Astrocyte of the cerebellum (primary cell): ENCODE measurements at places on chromosomes 7 and 10.

DNA sequence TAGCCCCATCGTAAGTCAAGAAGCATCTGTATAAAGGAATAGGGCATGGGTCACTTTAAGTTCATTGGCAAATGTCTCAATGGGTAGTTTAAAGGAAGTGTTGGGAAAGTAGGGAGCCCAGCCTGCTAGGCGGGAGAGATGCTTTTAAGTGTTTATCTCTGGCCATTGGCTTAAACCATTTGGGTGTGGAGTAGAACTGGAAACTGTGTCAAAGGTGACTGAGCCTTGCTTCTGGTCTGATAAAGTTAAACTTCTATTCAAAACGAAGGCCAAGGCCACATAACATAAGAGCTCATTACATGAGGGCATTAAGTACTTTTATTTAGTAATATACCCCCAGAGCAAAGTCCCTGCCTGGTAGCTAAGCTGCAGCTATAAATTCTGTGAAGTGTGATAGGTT is 148.7 kb downstream of the SPAG6 start:
- DNase-seq = no peak

GRCh38 chr7:19101909-19102308 is 15.5 kb downstream of the TWIST1 start:
- no peak for DNase-seq

GRCh38 chr10:4034907-4035598 is 250.0 kb upstream of the KLF6 start:
- DNase-seq = no peak

GRCh38 chr7:122556219-122556618 is 142.7 kb downstream of the RNF133 start:
- no peak for DNase-seq

- DNase-seq = no peak
Observed at GRCh38 chr10:26439406-26440087, 1.4 kb downstream of the APBB1IP start.

- no peak for DNase-seq
Observed at GRCh38 chr7:155643804-155644177, 670 bp upstream of the RBM33 start.

DNA sequence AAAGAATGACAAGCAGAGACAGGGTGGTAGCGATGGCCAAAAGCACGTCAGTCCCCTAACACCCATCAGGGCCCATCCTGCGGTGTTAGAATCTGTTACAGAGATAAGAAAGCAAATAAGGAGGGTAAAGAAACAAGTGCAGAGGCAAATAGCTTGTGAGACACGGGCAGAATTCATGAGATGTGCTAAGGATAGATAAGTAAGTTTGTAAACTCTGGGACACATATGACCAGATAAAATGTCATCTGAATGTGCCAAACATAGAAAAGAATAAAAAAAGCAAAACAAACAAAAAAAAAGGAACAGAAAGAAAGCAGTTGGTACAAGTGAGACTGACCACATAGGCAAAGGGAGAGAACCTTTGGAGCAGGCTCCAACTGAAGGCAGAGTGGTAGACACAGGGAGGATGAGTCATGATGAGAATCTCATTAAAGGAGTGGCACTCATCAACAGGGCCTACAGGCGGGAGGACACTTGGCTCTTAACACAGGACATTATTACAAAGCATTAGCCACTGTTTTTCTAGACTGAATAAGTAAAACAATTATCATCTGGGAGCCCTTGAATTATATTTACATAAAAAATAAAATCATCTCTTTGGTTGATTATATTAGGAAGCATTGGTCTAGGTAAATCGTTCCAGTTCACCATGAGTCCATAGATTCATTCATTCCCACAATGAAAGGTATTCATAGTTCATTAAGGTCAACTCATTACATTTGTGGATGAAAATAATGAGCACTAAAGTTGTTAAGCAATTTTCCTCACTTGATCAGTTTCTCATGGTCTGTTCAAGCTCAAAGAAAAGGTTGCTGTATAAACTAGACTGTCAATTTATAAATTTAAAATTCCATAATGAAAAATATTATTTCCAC is 21.5 kb upstream of the EPHB6 start:
- no peak for DNase-seq

DNA sequence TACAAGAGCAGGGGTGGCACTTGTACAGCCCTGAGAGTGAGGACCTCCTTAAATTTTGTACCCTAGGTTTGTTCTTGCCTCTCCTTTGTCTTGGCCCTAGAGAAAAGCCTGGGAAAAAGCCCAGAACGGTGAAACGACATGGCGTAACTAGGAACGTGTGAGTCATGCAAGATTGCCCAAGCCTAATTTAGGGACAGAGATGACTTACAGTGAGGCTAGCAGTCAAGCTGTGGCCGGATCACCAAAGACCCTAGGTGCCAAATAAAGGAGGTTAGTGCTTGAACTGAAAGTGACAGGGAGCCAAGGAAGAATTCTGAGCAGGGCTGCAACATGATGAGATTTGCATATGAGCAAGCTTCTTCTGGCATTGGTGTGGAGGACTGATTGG is 25.1 kb downstream of the TBXAS1 start:
- DNase-seq = peak; percentile 28

DNA sequence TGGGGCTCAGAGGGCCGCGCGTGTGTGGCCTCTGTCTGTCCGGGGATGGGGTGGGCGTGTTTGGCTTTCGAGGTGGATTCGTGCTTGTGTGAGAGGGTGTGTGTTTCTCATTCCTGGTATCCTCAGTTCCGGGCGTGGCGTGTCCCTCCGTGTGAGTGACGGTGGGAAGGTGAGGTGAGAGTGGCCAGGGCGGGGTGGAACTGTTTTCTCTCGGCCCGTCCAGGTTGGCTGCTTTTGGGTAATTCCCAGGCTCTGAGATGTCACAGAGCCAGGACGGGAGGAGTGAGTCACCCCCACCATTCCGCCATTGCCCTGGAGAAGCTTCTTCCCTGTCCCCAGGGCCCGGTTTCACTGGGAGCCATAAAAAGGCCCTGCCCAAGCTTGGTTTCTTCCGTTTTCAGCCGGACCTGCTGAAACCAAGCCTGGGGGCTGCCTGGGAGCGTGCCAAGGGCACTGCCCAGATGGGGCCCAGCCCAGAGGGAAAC is 21.3 kb upstream of the CLDN4 start:
- DNase-seq = no peak

- DNase-seq = no peak
Observed at GRCh38 chr7:113562242-113562641, 356.6 kb downstream of the PPP1R3A start.

DNA sequence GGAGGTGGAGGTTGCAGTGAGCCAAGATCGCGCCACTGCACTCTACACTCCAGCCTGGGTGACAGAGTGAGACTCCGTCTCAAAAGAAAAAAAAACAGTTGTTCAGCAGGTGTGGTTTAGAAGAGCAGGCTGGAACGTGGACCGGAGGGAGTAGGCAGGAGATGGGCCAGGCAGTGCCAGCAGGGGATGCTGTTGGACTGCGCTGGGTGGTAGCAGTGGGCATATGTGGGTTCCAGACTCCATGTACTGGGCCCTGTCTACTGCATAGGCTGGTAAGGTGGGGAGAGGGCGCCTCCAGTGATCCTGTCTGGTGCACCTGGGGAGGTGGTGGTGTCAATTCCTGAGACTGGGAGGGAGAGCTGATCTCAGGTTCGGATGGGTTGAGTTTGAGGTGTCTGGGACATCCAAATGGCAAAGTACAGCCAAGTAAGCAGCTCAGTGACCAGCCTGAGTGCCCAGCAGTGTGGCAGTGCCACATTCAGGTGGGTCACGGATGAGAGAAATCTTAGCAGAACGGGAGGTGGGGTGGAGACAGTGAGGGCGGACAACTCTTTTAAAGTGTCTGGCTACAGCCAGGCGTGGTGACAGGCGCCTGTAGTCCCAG is 25.9 kb downstream of the SFXN4 start:
- no peak for DNase-seq

DNA sequence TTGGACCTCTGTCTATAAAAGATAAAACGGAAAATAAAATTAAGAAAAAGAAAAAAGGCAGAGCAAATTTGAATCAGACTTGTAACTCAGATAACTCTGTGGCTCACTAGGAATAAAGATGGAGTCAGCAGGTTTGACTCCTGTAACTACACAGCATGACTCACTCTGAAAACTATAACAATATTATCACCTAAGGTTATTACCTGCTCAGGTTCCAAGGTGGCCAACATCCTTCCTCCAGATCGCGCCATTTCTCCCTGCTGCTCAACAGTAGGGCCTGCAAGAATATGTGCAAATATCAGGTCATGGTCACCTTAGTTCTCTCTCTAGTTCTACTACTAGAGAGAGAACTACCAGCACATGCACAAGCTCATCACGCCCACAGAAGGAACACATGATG is 30.0 kb downstream of the ALDH18A1 start:
- DNase-seq = no peak

- DNase-seq = no peak
Observed at GRCh38 chr10:80204677-80205476, 460 bp downstream of the ANXA11 start.

DNA sequence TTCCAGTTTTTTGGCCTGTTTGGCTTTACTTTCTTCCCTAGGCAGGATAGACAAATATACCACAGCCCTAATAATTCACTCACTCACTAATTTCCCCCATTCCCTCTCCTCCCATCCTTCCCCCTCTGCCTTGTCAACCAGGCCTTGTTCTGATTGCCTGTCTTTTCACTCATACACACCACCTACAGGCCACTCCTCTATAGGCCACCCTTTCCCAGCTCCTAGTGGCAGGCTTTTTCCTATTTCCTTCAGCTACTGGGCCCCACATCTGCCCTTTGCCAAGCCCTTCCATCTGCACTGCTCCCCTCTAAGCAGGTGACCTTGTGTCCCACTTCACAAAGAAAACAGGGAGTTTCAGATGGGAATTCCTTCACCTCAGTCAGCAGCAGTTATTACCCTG is 59.8 kb upstream of the MSRB2 start:
- no peak for DNase-seq

DNA sequence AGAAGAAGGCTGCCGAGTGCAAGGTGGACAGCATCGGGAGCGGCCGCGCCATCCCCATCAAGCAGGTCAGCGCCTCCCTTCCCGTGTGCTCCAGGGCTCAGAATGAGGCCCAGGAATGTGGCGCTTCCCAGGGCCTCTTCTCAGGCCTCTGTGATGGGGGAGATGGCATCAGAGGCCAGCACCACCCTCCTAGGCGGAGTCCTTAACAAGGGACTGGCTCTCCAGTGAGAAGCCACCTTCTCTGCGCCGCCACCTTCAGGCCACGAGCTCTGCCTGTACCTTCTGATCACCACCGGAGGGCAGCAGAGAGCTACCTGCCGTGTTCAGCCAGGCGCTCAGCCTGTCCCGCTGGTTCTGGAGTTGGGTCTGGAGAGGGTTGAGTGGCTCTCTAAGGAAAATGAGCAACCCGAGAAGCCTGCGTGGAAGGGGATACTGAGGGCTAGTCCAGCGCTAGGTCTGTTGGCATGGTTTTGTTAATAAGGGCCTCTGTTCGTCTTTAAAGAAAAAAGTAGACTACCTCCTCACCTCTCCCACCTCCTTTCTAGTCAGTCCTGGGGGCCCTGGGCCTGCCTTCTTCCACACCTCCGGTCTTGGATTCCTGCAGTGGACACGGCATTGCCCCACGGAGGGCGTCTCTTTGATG is 37.7 kb downstream of the AGAP3 start:
- peak; percentile 50 for DNase-seq

GRCh38 chr7:99272476-99273045 is at the start of gene MYH16:
TSS of gene MYH16 (plus strand) at chr7:99272839.
- no peak for DNase-seq

DNA sequence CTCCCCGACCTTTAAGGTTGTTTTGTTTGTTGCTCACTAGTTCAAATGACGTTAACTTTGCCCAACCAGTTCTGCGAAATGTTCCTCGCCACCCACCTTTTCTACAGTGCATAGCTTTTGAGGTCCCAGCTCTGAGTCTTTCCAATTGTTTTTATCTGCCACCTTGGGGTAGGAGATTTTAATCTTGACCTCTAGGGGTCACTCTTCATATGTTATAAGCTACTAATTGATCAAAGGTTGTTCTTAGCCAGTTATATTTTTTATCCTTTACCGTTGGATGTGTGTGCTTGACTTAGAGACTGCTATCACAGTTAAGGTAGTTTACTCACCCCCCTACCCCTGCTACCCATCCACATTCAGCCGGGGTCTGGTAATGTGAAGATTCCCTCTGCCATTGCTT is 372.4 kb downstream of the SUGCT start:
- no peak for DNase-seq

DNA sequence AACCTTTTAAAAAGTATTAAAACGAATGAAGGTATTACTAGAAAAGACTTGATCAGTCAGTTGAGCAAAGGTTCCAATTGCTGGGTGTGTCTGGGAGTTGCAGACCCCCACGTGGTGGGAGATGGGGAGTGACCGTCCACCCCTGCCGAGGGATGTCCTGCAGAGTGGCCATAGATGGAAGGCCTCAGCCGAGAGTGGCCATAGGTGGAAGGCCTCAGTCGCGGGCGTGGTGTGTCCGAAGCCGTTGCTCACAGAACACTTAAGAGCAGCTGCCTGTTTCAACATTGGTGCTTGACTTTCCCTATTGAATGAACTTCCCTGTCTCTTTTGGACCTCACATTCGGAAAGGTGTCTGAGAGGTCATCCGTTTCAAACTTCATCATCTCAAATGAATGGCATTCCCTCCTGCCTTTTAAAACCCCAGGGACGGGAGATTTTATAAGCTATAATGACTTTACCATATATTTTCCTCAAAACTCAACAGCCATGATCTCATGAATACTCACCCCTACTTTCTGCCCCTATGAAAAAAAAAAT is 69.4 kb downstream of the CAMK1D start:
- DNase-seq = no peak

- DNase-seq = no peak
Observed at GRCh38 chr7:73638911-73639310, 14.6 kb upstream of the MLXIPL start.

- DNase-seq = peak; percentile 26
Observed at GRCh38 chr10:31004611-31005193, 27.0 kb downstream of the ZNF438 start.

GRCh38 chr10:84140036-84140379 is 699 bp downstream of the GHITM start:
- DNase-seq = no peak

DNA sequence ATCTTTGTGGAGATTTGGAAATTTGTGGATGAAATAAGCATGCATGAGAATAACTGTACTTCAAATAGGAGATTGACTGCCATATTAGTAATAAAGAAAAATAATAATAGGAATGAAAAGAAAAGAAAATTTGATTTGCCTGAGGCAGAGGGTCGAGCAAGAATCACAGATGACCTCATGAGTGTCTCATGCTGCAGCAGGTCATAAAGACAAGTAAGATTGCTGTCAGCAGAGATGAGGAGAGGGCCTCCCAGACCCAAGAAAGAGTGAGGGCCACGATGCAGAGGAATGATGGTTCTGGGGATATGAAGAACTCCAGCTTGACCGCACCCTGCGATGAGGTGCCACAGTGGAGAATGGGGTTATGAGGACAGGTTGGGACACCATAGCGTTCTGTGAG is 39.2 kb downstream of the TOMM7 start:
- DNase-seq = no peak
